ENCODE measurements at places on chromosomes 7 and 10.

DNA sequence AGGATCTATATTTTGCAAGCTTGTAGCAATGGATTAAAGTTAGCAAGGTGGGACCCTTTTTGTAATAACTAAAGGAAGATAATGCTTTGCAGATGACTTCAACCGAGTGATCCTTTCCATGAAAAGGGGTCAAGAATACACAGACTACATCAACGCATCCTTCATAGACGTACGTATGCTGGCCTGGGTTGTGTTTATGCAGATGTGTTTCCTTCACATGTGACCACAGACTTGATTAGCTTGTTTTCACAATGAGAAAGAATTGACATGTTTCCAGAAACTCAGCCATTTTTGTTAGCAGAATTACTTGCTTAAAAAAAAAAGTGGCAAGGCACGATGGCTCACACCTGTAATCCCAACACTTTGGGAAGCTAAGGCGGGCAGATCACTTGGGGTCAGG lies 54.2 kb downstream of the MKI67 start:
- no peak for DNase-seq

DNA sequence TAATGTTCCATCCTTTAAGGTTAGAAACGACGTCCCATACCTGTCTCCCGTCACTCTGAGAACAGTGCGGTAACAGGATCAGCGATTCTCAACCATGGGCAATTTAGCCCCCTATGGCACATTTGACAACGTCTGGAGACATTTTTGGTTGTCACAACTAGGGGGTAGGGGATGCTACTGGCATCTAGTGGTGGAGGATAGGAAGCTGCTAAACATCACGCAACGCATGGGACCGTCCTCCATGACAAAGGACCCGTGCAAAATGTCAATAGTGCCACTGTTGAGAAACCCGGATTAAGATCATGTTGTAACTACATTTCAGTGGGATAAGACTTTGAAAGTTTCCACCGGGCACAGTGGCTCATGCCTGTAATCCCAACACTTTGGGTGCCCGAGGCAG lies 5.0 kb upstream of the PAXIP1 start:
- DNase-seq = peak; percentile 26

GRCh38 chr7:17184805-17185689 lies 113.4 kb upstream of the AHR start:
- peak; percentile 64 for DNase-seq

DNA sequence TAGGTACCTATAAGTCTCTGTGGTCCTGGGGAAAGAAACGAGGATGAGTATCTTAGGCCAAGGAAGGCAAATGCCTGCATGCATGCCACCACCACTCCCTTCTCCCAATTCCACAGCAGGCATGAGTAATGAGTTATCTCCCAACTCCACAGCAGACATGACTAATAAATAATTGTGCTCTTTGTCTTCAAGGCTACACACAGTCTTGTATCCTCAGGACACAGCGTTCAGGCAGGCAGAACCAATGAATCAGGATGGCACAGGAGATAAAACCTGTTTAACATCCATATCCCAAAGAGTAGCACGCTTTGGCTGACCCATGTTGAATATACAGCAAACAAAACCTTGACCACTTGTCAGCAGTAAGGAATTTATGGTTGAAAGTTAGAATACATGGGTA lies 229.7 kb upstream of the NFE2L3 start:
- no peak for DNase-seq

- DNase-seq = no peak
Measured at GRCh38 chr10:77810446-77811335, 115.9 kb downstream of the DLG5 start.

DNA sequence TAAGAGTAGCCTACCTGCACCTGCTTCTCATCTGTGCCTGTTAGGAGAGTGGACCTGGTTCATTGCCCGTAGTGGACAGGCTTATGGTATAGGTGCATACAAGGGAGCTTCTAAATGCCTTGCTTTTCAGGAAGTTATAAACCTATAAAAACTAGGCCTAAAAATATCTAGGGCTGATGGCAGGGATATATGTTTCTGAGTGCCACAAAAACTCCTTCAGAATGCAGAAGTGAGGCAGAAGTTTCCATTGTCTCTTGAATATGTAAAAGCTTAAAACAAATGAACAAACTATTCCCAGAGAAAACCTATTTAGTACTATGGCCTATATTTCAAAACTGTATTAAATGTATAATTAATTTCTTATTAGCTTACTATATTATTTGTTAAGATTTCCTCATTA lies 91.8 kb downstream of the RNLS start:
- no peak for DNase-seq

DNA sequence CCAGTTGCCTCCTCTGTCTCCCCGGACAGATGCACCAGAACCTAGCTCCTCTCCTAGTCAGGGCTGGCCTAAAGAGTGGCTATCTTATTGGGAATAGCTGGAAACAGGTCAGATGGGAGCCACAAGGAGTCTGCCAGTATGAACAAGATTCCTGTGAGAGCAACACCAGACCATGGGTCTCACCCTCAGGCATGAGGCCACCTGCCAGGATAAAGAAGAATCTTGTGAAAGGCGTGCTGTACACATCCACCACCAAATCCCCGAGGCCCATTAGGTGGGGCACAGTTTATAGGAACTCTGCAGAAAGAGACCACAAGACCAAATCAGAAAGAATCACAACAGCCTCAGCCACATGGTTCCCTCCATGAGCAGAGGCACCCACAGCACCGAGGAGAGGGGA lies 325.9 kb downstream of the TNS3 start:
- DNase-seq = peak; percentile 67

DNA sequence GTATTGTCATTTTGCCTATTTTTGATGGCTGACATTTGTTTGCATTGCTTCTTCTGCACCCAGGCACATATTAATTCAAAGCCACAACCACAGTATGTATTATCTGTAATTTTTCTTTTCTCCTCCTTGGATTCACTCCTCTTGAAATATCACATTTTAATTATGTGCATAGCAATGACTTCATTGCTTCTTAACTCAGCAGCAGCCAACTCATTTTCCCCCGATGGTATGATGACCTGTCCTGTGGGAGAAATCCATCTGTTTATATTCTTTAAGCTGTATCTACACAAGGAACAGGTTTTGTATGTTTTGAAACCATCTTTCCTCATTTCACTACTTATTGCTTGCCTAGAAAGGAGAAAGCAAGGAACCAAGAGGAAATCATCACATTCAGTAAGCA lies 588.8 kb downstream of the INHBA start:
- peak; percentile 36 for DNase-seq

GRCh38 chr7:15000157-15000556 lies 97.6 kb upstream of the DGKB start:
- no peak for DNase-seq

DNA sequence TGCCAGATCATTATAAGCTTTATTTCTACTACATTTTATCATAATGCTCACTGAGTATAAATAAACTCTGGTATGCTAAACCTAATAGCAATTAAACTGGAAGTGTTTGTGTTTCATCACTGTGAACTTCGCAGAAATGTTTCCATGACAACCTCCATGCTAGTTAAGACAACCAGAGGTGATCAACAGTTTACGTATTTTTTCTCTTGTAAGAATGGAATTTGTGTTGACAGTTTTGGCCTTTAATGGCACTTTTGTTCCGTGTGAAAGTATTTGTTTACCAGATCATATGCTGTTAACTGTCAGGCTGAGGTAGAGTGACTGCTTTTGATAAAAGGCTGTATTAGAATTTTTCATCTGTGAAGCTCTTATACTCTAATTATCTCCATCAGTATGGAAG lies 212.1 kb upstream of the PPP1R3A start:
- DNase-seq = no peak

DNA sequence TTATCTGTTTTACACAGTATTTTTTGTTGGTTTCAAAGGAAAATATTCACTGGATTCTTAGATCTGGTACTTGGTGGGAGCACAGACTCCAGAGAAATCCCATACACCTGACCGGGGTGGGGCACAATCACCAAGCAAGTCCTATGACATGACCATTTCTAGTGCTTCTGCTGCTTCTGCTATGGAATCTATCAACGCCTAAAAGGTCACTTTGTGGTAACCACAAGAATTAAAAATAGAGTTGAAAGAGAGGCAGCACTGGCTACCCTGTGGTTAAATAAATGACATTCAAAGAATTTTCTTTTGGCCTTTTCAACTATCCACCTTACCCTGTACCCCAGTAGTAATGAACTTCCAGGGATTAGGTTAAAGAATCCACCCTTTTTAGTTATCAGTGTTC lies 329.9 kb upstream of the VWC2 start:
- no peak for DNase-seq

DNA sequence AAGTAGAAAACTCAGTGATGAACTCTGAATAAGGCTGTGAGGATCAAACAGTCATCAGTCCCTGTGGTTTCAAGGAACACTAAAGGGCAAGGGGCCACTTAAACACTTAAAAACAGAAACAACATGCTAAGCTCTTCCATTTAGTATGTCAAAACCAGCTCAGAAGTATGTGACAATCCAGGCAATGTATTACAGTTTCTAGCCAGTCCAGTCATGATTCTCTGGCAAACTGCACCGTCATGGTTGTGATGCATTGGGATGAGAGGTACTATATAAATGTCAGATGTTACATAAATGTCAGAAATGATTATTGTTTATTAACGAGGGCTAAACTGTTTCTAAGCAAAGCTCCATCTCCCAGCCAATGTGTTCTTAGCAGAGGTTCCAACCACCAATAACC lies 4.7 kb upstream of the CREB5 start:
- DNase-seq = peak; percentile 36

DNA sequence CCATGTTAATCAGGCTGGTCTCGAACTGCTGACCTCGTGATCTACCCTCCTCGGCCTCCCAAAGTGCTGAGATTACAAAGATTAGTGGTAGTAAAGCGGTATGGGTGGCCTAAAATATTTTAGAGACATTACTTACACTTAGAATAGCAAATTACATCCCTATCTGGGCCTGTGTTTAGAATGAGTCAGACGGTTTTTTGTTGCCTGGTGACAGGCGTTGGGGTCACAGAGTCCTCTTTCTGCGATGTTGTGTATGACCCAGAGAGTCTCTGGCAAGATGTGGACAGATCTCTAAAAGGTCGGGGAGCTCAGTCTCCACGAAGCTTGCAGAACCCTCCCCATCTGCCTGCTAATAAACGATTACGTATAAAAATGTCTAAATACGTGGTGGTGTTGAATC lies 39.6 kb upstream of the PRKCQ start:
- no peak for DNase-seq

GRCh38 chr7:83837683-83838082 lies 188.7 kb upstream of the SEMA3E start:
- DNase-seq = no peak

GRCh38 chr10:80421050-80421706 lies 12.8 kb downstream of the PRXL2A start:
- DNase-seq = no peak

DNA sequence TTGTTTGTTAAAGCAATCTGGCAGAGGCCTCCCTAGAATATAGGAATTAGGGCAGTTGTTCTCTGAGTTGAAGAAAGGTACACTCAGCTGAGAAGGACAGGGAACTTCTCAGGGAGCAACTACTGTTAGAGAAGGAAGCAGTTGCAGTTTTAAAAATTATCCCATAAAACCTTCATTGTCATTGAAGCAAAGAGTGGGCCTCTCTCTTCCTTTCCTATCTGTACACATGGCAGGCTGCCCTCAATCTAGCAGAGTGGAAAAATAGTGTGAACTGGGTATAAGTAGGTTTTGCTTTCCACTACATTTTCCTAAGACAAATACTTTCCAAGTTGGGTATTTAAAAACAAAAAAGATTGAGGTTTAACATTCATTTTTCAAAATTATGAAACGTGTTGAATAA lies 236.7 kb upstream of the KLF14 start:
- peak; percentile 36 for DNase-seq

DNA sequence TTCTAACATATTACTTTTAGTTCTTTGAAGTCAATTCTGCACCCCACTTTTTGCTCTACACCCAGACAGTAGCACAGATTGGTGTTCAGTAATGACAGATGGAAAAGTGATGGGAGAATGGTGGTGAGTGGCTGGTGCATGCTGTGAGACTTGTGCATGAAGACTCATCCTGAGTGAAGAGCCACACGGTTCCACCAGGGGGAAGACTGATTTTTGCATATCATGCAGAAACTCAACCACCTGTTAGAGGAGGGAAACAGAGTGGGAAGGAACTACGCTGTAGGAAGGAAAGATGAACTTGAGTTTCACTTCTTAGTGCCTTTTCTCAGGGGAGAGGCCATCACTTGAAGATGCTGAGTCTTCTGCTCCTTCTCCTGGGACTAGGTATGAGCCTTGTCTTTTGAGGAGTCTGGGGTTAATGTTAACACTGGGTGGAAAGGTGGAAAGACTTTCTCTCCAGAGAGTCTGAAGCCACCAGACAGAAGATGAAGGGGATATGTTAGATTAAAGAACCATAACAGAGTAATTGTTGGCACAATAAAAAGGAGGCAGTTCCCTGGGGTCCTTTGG lies 9.3 kb upstream of the PRSS1 start:
- DNase-seq = no peak

DNA sequence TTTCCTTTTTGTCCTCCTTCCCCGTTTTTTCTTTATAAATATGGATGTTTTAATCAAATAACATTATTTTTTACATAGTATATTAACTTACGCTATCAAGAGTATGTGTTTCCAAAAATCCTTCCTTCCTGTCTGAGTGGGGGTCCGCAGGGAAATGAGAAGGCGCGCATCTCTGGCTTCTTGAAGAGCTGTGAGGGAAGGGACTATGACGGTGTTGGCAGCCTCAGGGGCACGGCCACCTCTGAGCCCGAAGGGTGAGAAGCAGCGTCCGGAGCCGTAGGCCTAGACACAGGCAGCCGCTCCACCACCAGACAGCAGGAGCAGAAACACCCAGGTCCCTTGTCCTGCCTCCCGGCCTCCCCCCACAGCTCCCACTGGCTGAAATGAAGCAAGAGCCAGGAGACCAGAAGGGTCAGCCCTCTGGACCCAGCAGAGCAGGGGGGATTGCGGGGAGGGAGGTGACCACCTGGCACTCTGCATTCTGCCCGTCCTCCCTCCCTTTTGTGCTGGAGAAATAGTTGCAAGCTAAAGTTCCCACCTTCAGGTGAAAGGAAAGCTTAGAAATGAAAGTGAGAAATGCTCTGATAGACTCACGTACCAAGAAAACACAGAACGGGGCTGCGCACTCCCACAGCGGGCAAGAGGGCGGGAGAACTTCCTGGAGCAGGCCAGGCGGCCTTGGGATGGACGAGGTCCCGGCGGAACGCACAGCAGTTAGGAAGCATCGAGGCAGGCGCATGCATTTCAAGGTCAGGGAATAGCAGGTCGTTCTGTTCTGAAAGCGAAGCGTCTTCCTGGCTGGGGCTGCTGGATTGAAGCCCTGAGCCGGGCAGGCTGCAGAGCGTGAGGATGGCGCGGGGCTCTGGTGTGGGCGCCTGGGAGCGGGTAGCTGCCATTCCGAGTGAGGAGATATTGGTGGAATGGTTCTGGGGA lies 105.5 kb downstream of the GALNT11 start:
- DNase-seq = no peak

GRCh38 chr7:27071622-27072390 lies 24.0 kb downstream of the HOXA1 start:
- DNase-seq = no peak

- DNase-seq = no peak
Measured at GRCh38 chr7:47601881-47602249, 20.0 kb upstream of the TNS3 start.

DNA sequence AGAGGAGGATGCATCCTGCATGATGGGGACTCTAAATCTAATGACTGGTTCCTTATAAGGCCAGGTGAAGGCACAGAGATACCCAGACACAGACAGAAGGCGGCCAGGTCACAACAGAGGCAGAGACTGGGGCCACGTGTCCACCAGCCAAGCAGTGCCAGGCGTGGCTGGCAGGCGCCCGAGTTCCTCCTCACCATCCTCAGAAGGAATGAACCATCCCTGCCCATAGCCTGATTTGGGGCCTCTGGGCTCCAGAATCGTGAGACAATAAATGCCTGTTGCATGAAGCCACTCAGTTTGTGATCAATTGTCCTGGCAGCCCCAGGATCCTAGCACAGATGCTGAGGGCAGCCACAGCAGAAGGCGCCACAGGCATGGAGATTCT lies 69.0 kb upstream of the TNRC18 start:
- DNase-seq = no peak

Measured in EH (cell line).